ENCODE measurements at places on chromosomes 5 and 9.
A peak's percentile ranks its signal among the peaks of the same experiment; 100 is the strongest.

GRCh38 chr9:90801973-90802322 is 329 bp downstream of the SYK start:
- DNase-seq: no peak

GRCh38 chr9:26296910-26297572 is 595.6 kb downstream of the CAAP1 start:
- DNase-seq: peak; percentile 5

DNA sequence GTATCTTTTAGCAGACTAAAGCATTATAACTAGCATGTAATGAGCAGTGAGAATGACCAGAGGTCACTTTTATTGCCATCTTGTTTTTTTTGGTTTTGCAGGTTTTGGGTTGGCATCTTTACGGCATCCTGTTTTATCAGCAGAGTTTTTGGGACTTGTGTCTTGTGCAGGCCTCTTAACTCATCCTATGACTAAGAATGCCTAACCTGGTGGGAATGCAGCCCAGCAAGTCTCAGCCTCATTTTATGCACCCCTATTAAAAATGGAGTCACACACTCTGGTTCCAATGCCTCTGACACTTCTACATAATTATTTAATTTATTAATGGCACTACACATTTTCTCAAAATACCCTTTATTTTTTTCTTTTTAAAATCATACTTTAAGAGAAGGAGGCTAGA is 726.5 kb upstream of the RIOK2 start:
- peak; percentile 23 for DNase-seq

GRCh38 chr5:132251220-132251725 is 6.2 kb upstream of the PDLIM4 start:
- no peak for DNase-seq

GRCh38 chr9:94894094-94894699 is 167.7 kb downstream of the AOPEP start:
- DNase-seq: no peak

DNA sequence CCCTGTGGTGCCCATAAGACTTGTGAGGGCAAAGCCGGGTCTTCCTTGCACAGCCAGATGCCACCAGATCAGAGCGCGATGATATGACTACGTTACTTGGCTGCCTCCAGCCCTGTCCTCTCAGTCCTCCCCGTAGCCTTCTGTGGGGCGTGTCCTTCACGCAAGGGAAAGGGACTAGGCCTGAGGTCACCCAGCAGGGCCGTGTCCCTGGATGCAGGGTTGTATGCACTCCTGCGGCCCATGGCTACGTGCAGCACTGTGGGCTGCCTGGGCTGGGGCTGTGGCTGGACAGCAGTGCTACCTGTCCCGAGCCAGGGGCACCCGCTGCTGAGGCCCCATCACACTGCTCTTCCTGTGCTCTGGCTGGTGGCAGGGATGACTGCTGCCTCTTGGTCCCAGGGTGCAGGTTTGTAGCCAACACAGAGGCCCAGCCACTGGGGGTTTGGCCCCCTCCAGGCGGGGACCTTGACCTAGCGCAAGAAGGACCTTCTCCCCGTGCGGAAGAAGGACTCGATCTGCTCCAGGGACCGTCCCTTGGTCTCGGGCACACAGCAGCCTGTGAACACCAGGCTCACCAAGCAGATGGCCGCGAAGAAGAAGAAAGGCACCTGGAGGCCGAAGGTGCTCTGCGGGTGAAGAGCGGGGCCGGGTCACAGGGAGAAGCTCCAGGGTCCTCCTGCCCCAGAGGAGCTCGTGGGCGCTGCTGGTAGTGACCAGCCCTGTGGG is 7.2 kb downstream of the SLC2A6 start:
- DNase-seq: no peak

DNA sequence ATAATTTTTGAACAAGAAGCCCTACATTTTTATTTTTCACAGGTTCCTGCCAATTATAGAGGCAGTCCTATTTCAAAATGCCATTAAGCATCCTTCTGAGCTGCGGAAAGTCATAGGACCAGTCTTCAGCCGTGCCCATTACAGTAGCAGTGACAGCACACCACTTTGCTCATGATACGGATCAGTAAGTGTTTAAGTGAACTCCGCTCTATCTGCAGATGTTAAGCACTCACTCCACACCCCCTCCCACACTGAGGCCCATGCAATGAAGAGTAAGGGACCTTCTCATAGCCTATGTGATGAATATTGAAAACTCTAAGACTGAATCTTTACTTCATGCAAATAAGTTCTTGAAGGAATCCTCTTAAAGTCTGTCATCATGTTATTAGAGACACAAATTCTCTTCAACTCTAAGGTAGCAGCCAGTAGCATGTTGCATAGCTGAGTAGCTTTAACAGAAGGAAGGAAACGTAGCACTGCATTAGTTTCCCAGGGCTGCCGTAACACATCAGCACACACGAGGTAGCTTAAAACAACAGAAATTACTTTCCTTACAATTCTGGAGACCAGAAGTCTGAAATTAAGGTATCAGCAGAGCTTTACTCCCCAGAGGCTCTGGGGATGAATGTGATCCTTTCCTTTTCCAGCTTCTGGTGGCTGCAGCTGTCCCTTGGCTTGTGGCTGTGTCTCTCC is 20.3 kb upstream of the TAF11L2 start:
- DNase-seq: no peak

- no peak for DNase-seq
These were observed 5.6 kb upstream of the TBC1D13 start for GRCh38 chr9:128781187-128782070.

DNA sequence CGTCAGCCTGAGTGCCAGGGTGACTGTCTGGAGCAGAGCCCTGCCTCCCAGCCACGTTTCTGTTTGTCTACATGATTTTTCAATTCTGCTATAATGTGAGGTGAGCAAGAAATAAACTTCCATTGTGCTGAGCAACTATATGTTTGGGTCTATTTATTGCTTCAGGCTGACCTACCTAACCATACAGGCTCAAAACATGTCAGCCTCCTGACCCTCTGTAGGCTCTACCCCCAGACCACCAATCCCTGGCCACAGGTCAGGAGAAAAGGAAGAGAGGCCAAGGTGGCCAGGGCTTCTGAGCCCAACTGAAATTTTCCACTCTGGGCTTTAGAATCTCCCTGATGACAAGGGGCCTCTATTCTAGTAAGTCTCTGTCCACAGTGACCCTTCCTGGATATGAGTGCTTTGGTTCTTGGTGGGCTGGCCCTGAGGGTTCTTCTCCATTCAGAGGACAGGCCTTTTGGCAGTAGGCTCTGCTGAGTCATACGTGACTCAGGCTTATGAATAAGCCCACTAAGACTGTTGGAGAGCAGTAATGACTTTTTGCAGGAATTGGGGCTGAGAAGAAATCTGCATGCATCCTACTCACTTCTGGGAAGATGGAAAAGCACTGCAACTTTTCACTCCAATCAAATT is 117.2 kb upstream of the TBCA start:
- DNase-seq: peak; percentile 61

- DNase-seq: no peak
These were observed 77.9 kb downstream of the SLIT3 start for GRCh38 chr5:169222934-169223594.

DNA sequence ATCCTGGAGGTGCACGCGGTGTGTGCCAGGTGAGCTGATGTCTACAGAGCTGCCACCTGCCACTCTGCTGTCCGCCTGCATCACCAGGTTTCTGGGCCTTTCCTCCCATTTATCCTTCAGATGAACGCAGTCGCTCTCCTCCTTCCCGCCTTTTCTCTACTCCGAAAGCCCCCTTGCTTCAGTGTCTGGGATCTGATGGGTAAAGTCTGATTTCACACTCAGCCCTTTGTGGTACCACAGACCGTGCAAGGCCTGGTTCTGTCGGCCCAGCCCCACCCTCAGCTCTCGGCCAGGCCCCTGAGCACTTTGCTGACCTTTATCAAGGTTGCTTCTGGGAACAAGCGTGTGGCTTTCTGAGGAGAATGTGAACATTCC is 32.5 kb downstream of the GLT6D1 start:
- no peak for DNase-seq

DNA sequence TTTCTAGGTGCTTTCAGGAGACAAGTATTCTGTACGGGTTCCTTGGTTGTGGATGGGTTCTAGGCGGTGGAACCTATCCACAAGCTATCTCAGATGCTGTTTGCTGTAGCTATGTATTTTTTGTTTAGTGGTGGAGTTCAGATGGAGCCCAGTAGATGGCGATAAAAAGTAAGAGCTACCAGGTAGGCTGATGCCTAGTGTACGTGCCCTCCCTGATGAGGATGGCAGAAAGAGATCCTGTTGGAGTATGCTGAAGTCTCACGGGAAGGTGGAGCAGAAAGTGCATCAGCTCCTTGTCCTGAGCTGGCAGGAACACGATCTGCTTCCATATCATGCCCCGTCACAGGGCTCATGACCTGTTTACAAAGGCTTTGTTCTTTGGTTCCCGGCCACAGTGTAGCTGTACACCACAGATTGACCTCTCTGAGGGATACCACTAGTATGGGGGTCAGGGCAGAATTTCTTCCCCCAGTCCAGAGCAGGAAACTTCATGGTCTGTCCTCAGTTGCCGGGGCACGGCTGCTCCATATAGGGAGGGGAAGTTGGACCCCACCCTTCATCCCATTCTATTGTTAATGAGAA is 12.6 kb upstream of the UGT3A2 start:
- DNase-seq: peak; percentile 19

DNA sequence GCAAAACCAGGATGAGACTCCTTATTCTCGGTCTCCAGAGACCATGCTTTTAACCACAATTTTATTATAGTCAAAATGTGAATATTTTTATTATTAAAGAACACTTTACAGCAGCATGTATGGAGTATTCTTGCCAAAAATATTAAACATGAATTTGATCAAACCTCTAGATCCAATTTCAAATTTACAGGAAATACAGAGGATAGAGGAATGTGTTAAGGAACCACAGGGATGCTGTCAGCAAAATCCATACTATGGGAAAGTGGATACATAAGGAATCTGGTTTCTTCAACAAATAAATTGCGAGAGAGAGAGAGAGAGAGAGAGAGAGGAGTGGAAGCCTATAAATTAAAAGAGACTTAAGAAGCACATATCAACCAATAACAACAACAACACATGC is 348.2 kb upstream of the NUDT12 start:
- no peak for DNase-seq

DNA sequence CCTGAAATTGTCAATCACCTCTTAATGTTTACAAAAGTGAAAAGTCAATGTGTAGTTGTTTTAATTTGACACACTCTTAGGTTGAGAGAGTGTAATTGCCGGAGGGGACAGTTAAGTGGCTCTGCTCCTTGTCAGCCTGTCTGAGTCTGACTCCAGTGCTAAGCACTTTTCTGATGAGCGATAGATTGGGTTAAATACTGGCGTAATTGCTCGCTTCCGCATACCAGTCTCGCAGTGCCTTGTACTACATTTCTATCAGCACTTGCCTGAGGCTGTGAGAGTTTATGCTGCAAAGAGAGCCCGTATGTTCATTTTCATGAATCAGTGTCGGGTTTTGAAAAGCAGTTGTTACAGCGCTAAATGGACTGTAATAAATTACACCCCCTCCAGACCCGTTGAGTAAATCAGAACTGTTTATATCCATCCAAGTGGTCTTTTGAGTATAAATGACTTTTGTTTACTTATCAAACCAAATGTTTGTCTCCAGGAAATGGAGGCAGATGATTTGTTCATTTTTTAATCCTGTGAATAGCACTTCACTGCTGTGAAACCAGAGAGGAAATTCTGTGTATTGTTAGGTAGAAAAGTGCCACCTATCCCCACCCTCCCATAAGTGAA is 41.0 kb upstream of the DMRT3 start:
- DNase-seq: peak; percentile 13

- DNase-seq: no peak
These were observed at the start of gene AGPAT2 for GRCh38 chr9:136686794-136687711. Gene AGPAT2 (minus strand): TSS chr9:136687457. CDS start chr9:136687357, 100 bp downstream.

GRCh38 chr9:92439921-92440750 is 15.9 kb upstream of the OMD start:
- DNase-seq: no peak

- no peak for DNase-seq
These were observed 267.7 kb downstream of the ADAMTS6 start for GRCh38 chr5:65213921-65214525.

- no peak for DNase-seq
These were observed 39.3 kb upstream of the HMHB1 start for GRCh38 chr5:143772621-143773020.

DNA sequence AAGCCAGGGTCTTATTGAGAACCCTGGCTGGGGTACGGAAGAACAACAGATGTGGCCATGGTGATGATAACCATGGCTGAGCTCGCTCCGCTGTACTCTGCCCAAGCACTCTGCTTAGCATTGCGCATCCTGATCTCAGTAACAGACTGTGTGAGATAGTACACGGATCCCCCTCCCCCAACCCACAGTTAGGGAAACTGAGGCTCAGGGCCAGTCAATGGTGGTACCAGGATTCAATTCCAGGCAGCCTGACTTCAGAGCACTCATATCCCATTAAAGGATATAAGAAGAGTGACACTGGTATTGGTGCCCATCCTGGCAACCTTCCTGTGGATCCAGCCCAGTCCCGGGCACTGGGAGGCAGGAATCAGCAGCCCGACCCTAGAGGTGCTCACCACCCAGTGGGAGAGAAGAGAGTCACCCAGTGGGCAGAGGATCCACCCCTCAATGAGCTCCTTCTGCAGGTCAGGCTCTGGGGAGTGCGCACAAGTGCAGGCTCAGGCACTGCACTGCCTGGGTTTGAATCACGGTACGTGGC is 26.5 kb upstream of the KIF12 start:
- no peak for DNase-seq

DNA sequence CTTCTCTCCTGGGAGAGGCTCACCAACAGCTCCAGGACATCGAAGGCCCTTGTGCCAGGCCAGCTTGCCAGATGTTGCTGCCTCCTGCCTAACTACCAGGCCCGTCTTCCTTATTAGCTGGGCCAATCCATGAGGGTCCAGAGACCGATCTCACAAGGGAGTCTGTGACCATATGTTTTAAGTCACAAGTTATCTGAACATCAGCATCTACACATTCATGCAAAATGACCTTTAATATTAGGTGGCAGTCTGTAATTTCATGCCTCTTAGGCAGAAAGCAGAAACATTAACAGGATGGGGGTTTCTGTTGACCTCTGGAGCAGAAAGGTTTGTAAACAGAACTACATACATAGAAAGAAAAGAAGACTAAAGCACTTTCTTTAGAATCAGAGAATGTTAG is 75.1 kb upstream of the SLC25A51 start:
- no peak for DNase-seq

All from keratinocyte (primary cell).